ENCODE measurements at places on chromosomes 6 and 20. TPM values are rescaled to one million over a fixed set of nuclear protein-coding genes. Genes with fewer than 3 reads are reported as not detected.

The HTR1E gene
- total RNA-seq = not detected

The ARFGEF3 gene
- total RNA-seq = 1.5 TPM

The SAPCD1 gene
- total RNA-seq = 1.2 TPM

The PRELID3B gene
- 68.8 TPM for total RNA-seq

The ELOVL2 gene
- 4.6 TPM for total RNA-seq

The PHACTR1 gene
- total RNA-seq = 10.0 TPM

The OVOL2 gene
- 0.57 TPM for total RNA-seq

The C6orf132 gene
- total RNA-seq = 5.3 TPM

The BANF2 gene
- not detected for total RNA-seq

DNA sequence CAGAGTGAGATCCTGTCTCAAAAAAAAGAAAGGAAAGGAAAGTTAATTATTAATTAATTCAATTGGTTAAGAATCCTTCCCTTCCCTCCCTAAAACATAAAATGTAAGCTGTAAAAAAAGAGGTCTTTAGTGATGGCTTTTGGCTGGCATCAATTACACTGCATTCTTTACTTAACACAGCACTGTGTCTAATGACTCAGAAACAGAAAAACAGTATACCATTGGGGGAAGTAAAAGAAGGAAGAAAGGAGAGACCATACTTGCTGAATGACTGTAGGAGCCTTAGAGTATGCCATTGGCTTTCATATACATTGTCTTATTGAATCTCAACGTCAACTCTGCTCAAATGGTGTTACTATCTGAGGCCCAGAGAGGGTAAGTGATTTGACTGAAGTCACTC lies 18.3 kb upstream of the CITED2 start:
- no peak overlapping the region for H3K4me3 ChIP-seq
- no peaks in the 10 kb centered on the region for H3K36me3 ChIP-seq
- peaks cover 3% of the 10 kb centered on the region for H3K4me1 ChIP-seq
- peak; percentile 67 for DNase-seq
- no peaks in the 10 kb centered on the region for H3K27me3 ChIP-seq

DNA sequence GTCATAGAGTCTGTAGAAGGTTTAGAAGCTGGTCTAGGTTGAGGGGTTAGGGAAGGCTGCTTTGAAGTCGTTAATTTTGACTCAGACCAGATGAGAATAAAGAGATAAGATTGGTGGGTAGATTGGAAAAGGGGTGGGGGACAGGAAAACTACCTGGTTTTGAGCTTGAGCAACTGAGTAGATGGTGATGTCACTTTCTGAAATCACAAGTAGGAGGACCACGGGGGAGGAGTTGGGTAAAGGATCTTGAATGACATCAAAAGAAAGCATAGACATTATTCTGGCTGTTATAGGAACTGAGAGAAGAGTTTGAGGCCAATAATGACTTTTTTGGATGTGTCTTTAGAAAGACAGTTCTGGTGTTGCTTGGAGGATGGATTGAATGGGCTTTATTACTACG lies 4.1 kb upstream of the COL9A1 start:
- peaks cover 71% of the 10 kb centered on the region for H3K27me3 ChIP-seq
- no peak overlapping the region for H3K4me3 ChIP-seq
- H3K4me1 ChIP-seq = no peaks in the 10 kb centered on the region
- H3K27ac ChIP-seq = no peak overlapping the region

GRCh38 chr6:168452685-168453377 lies 11.8 kb downstream of the SMOC2 start:
- no peaks in the 10 kb centered on the region for H3K4me1 ChIP-seq
- no peak overlapping the region for H3K4me3 ChIP-seq
- DNase-seq = no peak
- H3K27me3 ChIP-seq = no peaks in the 10 kb centered on the region
- no peaks in the 10 kb centered on the region for H3K36me3 ChIP-seq

GRCh38 chr20:25465243-25466135 lies 58.0 kb downstream of the GINS1 start:
- H3K4me3 ChIP-seq = no peak overlapping the region
- no peaks in the 10 kb centered on the region for H3K27me3 ChIP-seq
- H3K4me1 ChIP-seq = no peaks in the 10 kb centered on the region
- DNase-seq = no peak
- H3K27ac ChIP-seq = no peak overlapping the region

- peak; percentile 70 for DNase-seq
- peak overlapping the region; percentile 65 for H3K4me3 ChIP-seq
- no peaks in the 10 kb centered on the region for H3K27me3 ChIP-seq
- H3K27ac ChIP-seq = peak overlapping the region; percentile 75
- H3K4me1 ChIP-seq = no peaks in the 10 kb centered on the region
These were observed 17.1 kb upstream of the HMGN4 start for GRCh38 chr6:26520850-26521599.

DNA sequence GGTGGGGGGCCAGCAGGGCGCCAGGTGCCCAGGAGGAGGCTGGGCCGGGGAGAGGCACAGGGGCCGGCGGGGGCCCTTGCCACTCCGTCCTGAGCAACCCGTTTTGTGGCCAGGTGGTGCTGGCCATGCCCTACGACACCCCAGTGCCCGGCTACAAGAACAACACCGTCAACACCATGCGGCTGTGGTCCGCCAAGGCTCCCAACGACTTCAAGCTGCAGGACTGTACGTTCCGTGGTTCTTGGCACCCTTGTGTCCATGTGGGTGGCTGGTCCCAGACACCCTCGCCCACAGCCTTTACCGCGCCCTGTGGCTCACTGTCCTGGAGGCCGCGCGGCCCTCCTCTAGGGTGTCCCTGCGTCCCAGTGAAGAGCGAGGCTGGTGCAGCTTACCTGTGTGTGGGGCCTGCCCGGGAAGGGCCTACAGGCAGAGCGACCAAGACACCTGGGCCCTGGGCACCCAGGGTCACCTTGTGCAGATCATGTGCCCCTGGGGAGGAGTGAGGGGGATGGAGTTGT lies 28.7 kb downstream of the PYGB start:
- no peak overlapping the region for H3K27ac ChIP-seq
- H3K4me3 ChIP-seq = no peak overlapping the region
- no peaks in the 10 kb centered on the region for H3K4me1 ChIP-seq

DNA sequence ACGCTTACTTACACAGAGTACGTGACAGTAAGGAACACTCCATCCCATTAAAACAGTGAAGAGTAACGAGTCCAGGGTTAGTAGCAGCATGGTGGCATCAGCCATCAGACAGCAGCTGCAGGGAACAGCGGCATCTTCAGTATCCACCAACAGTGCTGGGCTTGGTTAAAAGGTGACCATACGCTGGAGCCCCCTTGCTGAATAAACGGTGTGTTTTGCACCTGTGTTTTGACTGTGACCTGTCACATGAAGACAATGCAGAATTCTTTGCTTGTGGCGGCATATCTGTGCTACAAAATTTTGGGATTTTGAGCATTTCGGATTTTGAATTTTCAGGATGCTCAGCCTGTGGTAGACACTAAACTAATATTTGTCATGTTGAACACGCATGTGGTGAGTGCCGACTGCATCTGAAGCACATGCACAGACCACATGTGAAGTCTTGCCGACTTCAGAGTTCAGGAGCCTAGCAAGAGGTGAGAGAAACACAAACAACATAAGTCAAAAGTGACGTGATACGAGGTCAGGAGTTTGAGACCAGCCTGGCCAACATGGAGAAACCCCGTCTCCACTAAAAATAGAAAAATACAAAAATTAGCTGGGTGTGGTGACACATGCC lies 69.3 kb upstream of the FRMD1 start:
- H3K4me3 ChIP-seq = no peak overlapping the region
- no peaks in the 10 kb centered on the region for H3K4me1 ChIP-seq
- H3K27me3 ChIP-seq = peaks cover 9% of the 10 kb centered on the region
- H3K36me3 ChIP-seq = no peaks in the 10 kb centered on the region

GRCh38 chr6:147662646-147663045 lies 154.2 kb downstream of the SAMD5 start:
- H3K4me1 ChIP-seq = no peaks in the 10 kb centered on the region
- DNase-seq = no peak
- H3K27me3 ChIP-seq = peaks cover 2% of the 10 kb centered on the region
- H3K36me3 ChIP-seq = no peaks in the 10 kb centered on the region
- no peak overlapping the region for H3K27ac ChIP-seq

- H3K4me3 ChIP-seq = no peak overlapping the region
- no peaks in the 10 kb centered on the region for H3K4me1 ChIP-seq
- no peaks in the 10 kb centered on the region for H3K36me3 ChIP-seq
- no peak overlapping the region for H3K27ac ChIP-seq
These were observed 191.2 kb upstream of the TCF21 start for GRCh38 chr6:133697666-133698065.

- no peaks in the 10 kb centered on the region for H3K36me3 ChIP-seq
- DNase-seq = no peak
- no peak overlapping the region for H3K4me3 ChIP-seq
- H3K27me3 ChIP-seq = no peaks in the 10 kb centered on the region
- H3K27ac ChIP-seq = no peak overlapping the region
- no peaks in the 10 kb centered on the region for H3K4me1 ChIP-seq
These were observed 352.1 kb downstream of the MMUT start for GRCh38 chr6:49110916-49111315.

GRCh38 chr6:122770835-122771601 lies 8.5 kb upstream of the FABP7 start:
- DNase-seq = no peak
- H3K36me3 ChIP-seq = no peaks in the 10 kb centered on the region
- no peak overlapping the region for H3K27ac ChIP-seq
- H3K27me3 ChIP-seq = no peaks in the 10 kb centered on the region

- no peaks in the 10 kb centered on the region for H3K4me1 ChIP-seq
- H3K4me3 ChIP-seq = no peak overlapping the region
- no peak overlapping the region for H3K27ac ChIP-seq
- H3K36me3 ChIP-seq = peaks cover 36% of the 10 kb centered on the region
These were observed 9.9 kb downstream of the BAG2 start for GRCh38 chr6:57182017-57182432.

GRCh38 chr20:32445539-32446273 lies 87.6 kb downstream of the ASXL1 start:
- DNase-seq = no peak
- H3K4me1 ChIP-seq = no peaks in the 10 kb centered on the region
- H3K4me3 ChIP-seq = no peak overlapping the region
- no peaks in the 10 kb centered on the region for H3K27me3 ChIP-seq
- H3K36me3 ChIP-seq = peaks cover 30% of the 10 kb centered on the region

DNA sequence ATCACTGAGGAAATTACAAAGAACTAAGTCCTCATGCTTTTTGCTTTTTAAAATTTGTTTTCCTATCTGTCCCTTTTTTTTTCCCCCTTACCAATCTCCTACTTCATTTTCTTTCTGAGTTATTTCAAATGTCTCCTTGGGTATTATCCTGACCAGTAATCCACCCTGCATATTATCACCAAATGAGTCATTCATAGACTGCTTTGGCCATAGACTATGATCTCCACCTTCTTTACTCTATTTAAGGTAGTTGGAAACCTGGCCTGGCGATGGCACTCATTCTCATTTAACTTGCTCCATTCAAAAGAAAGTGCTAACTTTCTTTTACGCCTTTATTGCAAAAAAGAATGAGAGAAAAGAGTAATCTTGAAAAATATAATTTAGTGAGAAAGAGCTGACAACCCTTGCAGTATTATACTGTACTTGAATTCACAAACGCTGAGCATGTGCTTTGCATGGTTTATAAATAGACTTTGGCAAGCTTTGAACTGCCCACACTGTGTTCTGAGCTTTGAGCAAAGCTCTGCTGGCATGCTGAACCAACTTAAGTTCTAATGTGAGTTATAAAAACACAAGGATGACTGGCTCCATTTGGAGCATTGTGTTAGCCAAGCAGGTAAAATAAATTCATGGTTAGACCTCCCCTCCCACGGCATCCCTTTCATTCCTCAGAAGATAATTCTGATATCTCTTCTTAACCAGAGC lies 198.9 kb downstream of the NKAIN2 start:
- DNase-seq = peak; percentile 16
- H3K4me3 ChIP-seq = no peak overlapping the region
- no peaks in the 10 kb centered on the region for H3K36me3 ChIP-seq
- no peaks in the 10 kb centered on the region for H3K27me3 ChIP-seq
- no peaks in the 10 kb centered on the region for H3K4me1 ChIP-seq

DNA sequence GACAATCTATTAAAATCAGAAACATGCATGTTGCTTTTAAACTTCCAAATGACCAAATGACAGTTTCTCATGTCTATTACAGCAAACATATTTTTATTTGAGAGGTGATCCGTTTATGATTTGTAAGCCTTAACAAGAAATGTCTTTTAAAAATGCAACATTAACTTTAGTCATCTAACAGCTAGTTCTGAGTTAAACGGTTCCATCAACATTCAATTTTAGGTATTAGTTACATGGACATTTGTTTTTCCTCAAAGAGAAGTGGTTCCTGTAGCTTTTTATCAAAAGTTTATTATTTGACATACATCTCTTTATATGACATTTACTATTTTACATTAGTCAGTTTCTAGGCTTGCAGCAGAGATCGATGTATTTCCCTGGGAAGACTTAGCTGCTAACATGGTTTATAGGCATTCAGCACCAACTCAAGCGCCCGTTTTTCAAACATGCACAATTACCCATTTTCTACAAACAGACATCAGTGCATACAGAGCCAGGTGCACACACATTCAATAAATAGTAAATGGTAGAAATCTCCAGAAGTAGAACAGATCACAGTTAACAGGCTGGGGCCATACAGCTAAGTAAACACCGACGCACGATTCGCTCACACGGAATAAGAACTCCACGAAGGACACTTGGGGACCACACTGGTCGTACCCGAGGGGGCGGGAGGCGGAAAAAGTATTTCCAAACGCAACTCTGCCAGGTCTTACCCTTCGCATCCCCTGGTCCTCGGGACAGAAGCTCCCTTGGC lies 882 bp downstream of the CNR1 start:
- H3K36me3 ChIP-seq = no peaks in the 10 kb centered on the region
- peaks cover 4% of the 10 kb centered on the region for H3K4me1 ChIP-seq
- peak overlapping the region; percentile 59 for H3K4me3 ChIP-seq

GRCh38 chr6:106098383-106099234 lies 12.5 kb downstream of the PRDM1 start:
- peak; percentile 72 for DNase-seq
- peaks cover 5% of the 10 kb centered on the region for H3K36me3 ChIP-seq
- H3K4me3 ChIP-seq = peak overlapping the region; percentile 51

DNA sequence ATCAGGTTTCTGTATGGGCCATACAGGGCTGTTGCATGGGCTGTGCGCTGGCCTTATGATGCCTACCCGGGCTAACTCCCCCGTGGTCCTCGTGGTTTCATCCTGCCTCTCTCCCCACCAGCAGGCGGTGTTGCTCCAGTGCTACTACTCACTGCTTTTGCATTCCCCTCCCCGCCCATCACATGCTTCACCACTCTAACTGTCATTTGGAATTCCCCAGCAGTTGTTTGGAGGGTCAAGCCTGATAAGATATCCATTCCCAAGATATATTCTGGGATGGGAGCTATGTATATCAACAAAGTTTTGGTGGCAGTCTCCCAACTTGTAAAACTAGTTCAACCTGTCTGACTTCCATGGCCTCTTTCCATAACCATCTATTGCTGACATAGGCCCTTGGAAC lies 233.2 kb upstream of the SOX4 start:
- no peak overlapping the region for H3K27ac ChIP-seq
- no peak overlapping the region for H3K4me3 ChIP-seq
- no peak for DNase-seq
- no peaks in the 10 kb centered on the region for H3K4me1 ChIP-seq

- H3K27me3 ChIP-seq = no peaks in the 10 kb centered on the region
- H3K36me3 ChIP-seq = no peaks in the 10 kb centered on the region
- peak overlapping the region; percentile 11 for H3K4me3 ChIP-seq
- H3K27ac ChIP-seq = peak overlapping the region; percentile 99
These were observed 279.5 kb upstream of the SUPT3H start for GRCh38 chr6:45657226-45657625.
